ENCODE measurements at places on chromosomes 1 and 21.

DNA sequence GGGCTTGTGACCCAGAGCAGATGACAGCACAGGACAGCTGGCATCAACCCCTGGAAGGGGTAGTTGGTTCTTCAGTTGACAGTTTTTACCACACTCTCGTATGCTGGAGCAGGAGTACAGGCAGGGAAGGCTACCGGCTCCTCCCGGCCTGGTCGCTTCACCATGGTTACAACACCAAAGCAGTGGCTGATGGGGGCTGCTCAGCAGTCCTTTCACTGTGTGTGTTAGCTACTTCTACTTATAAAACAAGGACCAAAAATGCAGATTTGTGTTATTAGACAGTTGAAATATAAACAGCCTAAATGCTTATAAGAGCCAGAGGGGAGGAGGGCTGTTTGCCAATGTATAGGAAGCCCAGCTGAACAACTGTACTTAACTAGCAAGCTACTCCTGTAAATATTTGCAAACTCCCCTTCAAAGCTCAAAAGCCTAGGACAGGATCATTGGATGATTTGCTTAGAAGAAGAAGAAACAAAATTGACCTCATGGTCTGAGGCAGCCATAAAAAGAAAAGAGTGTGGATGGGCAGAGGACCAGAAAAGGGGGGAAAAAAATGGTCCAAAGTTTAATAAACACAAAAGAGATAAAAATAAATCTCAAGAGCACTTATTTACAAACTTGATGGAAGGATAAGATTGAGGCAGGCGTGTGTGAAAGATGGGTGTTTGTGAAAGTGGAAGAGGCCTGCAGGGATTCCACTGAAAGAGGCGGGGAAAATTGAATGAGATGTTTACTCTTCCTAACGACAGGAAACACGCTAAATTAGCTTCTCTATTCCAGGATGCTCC, 57.1 kb downstream of the TGFB2 start:
- DNase-seq, result no peak

DNA sequence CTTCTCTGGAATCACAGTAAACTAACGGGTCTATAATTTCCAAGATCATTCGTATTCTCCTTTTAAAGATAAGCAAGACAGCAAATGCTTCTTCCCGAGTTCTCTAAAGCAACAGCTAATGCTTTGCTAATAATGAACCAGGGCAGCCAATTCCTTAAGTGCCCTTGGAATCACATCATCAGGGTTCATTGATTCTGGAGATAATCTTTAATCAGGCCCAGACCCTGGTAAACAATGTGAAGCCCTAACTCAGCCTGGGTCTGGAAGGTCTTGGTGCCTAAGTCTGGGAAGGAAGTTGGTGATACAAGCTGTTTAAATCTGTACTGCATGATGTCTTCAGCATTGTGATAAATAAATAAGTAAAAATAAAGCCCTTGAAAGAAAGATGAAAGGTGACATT, 18.4 kb downstream of the ERI3 start:
- DNase-seq, result no peak

- DNase-seq, result no peak
These were observed 1.4 kb upstream of the MYOG start for GRCh38 chr1:203086992-203087763.

GRCh38 chr1:244242446-244242845, 191.4 kb downstream of the ZBTB18 start:
- DNase-seq, result peak; percentile 42

DNA sequence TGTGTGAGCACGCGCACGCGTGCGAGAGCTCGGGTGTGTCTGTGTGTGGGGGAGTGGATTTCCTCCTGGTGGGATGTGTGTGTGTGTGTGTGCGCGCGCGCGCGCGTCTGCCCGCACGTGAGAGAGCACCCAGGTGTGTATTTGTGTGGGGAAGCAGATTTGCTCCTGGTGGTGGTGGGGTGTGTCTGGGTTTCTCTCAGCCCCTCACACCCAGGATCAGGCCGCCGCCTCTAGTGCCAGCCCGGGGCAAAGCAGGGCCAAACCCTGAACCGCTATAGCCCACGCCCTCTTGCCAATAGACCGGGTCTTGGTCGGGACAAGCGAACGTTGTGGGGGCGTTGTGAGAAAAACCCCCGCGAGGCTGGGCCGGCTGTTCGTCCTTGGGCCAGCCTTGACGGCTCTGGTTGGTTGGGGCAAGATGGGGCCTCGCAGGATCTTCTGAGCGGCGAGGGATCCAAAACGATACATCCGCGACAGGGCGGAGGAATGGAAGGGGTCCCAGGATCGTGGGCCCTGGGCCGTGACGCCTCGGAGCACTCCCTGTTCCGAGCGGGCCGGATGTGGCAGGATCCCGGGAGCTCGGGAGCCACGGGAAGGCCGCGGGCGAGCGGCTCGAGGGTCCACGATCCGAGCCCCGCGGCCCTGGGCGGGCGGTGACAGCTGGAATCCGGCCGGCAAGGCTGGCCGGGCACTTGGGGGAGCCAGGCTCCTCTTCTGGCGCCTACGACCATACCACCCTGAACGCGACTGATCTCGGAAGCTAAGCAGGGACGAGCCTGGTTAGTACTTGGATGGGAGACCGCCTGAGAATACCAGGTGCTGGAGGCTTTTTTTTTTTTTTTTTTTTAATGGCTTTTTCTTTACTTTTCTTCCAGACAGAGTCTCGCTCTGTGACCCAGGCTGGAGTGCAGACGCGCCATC, 68.2 kb downstream of the RNF187 start:
- peak; percentile 26 for DNase-seq

DNA sequence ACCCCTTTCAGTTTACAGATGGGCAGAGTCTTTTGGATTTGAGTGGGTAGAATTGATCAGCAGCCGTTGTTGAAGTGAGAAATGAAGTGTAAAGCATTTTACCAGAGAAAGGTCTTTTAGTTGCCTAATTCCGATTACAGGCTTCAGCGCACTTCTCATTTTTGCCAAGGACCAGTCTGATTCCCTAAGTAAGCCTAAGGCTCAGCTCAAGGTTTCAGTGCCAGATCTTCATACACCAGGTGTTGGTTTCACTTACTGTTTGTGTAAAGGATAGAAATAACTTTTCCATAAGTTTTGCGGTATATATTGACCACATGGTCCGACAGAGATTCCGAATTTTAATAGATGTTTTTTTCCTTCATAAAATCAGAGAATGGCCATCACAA, 83.9 kb upstream of the BMP8A start:
- DNase-seq, result no peak

GRCh38 chr1:8649027-8649426, 168.4 kb downstream of the RERE start:
- DNase-seq, result peak; percentile 13

DNA sequence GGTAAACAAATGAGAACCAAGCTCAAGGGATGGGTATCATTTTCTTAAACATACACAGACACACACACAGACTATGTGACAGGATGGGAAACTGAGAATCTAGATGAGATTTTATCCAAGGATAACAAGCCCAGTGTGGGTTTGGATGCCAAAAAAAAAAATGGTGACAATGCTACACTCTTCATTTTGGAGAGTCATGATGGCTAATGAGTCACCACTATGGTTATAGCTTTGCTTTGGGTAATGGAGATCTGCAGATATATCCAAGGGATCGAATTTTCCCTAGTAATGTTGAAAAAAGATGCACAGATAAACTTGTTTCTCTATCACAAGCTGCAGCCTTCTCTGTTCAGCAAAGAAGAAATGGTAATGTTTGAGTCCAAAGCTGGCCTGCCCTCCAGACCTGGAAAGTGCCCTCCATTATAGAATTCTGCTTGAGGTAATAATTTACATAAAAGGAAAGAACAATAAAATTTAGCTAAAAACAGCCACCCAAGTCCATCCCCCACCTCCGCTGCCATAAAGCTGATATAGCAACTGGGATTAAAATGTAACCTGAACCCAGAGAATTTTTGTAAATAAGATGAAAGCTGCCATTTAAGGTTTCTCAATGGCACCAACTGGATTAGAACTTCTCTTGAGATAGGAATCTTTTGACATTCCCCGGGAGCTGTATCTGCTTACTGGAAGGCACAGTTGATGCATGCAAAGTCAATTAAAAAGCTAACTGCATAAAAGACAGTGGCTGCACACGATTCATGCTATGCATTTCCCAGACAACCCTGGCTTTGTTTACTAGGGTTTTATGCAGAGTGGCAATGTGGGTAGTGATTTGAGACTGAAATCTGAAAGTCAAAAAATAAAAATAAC, 395.2 kb upstream of the LYPLAL1 start:
- DNase-seq, result no peak

DNA sequence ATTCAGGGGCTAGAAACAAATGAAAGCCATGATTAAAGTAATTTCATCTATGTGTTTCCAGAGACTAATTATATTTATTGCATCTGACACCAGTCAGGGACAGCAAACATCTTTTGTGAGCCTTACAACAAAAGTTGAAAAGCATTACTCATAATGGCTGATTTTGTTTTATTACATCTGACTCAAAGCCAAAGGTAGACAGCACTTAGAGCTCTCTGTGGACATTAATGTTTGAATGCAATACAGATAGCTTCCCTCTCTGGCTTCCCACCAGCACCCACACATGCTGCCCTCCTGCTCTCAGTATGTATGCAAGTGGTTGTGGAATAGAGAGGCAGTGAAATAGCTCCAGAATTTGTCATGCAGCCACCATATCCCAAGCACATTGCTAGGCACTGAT, 198.7 kb downstream of the SETD4 start:
- DNase-seq, result no peak

- no peak for DNase-seq
These were observed 15.5 kb downstream of the MX1 start for GRCh38 chr21:41441546-41441945.

DNA sequence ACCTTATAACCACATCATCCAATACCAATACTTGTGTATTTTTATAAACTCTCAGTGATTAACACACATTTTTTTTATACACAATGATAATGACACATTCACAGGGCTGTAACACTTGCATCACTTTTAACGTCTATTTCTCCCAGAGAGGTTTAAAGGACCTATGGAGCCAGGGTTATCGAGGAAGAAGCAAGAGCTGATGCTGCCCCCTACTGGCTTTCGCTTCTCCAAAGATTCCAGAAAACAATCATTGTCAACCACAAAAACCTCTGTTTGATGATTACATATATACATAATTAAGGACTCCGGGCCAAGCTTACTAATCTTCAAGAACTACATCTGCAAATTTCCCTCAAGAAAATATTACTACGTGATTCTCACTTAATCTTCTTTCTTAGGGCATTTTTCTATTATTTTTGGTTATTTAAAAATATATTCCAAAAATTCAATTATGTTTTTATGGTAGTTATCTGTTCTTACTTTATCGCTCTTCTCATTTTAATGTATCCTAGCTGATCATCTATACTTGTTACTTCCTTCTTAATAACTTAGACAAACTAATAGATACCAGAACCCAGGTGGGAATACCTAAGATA, 214.5 kb downstream of the VAV3 start:
- peak; percentile 73 for DNase-seq

GRCh38 chr1:77509051-77509492, 173.4 kb downstream of the ZZZ3 start:
- DNase-seq, result no peak

DNA sequence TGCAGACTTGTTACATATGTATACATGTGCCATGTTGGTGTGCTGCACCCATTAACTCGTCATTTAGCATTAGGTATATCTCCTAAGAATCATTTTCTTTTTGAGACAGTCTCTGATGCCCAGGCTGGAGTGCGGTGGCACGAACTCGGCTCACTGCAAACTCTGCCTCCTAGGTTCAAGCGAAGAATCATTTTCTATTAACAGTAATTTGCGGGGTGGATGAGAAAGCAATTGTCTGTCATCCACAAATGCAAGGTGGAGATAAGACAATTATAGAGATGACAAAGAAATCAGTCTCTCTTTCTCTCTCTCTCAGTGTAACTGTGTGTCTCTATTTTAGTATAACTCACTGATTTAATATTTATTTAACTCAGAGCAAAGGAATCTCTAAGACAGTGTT, 131.0 kb upstream of the KIAA1614 start:
- DNase-seq, result no peak

- no peak for DNase-seq
These were observed 1221.5 kb downstream of the PLA2G4A start for GRCh38 chr1:188050250-188050649.

GRCh38 chr1:10943991-10944730, 68.3 kb upstream of the TARDBP start:
- no peak for DNase-seq

GRCh38 chr1:53071167-53071865, 9.3 kb downstream of the PODN start:
- peak; percentile 2 for DNase-seq

DNA sequence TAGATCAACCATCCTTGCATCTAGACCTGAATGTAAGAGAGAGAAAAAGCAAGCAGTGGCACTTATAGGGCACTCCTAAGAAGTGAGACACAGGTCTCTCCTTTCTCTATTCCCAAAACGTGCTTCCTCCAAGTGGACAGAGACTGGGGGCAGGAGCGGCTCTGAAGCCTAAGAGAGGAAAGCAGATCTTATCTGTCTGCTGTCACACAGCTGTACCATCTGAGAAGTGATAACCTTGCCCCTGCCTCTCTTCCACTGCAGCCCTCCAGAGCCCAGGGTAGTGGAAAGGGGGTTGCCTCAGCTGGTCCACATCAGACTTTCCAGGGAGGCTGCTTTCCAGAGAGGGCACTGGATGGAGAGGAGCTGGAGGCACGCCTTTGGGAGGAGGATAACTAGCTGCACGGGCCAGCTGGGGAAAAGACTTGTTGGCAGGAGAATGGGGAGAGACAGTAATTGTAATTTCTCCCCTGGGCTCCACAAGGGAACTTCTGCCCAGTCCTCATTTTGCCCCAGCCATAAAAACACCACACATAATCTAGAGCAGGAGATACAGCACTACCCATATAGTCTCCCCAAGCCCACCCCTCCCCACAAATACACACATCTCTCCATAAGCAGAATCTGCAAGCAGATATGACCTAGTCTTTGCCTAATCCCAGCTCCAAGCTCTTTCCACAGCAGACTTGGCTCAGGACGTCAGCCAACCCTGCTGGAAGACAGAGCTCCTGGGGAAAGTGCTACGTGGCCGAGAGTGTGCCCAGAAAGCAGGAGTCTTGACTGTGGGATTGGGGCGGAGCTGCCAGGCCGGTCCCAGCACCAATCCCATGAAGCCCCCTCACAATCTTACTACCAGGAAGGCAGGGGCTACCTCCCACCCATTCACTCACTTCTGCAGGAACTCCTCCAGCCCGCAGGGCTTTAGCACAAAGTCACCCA, 31.2 kb downstream of the PIK3C2B start:
- DNase-seq, result no peak

DNA sequence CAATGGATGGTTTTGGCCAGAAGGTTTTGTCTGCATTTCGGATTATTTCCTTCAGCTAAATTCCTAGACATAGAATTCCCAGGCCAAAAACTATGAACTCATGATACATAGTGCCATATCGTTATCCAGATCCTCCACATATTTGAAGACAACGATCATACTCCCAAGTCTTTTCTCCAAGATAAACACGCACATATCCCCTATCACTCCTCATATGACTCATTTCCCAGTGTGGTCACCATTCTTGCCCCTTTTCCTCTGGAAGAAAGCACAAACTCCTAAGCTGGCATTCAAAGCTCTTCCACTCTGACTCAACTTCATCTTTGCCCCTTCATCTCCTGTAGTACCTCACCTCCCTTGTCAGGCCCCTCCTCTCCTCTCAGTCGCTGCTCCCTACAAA, 277.6 kb downstream of the PLPP3 start:
- no peak for DNase-seq

GRCh38 chr1:164640686-164641352, 81.8 kb downstream of the PBX1 start:
- DNase-seq, result no peak

Data from activated naive CD4-positive, alpha-beta T cell treated with anti-CD3 and anti-CD28 coated beads for 36 hours (primary cell).